ENCODE measurements at places on chromosomes 1 and 21. TPM values are rescaled to one million over a fixed set of nuclear protein-coding genes. Genes with fewer than 3 reads are reported as not detected.

INSRR gene
- total RNA-seq: not detected

SMPDL3B gene
- 2.7 TPM for total RNA-seq

RGS18 gene
- under 0.01 TPM for total RNA-seq

GJA4 gene
- not detected for total RNA-seq

GJB4 gene
- total RNA-seq: 17.3 TPM

CHI3L1 gene
- total RNA-seq: 0.79 TPM

OR6K3 gene
- not detected for total RNA-seq

DNA sequence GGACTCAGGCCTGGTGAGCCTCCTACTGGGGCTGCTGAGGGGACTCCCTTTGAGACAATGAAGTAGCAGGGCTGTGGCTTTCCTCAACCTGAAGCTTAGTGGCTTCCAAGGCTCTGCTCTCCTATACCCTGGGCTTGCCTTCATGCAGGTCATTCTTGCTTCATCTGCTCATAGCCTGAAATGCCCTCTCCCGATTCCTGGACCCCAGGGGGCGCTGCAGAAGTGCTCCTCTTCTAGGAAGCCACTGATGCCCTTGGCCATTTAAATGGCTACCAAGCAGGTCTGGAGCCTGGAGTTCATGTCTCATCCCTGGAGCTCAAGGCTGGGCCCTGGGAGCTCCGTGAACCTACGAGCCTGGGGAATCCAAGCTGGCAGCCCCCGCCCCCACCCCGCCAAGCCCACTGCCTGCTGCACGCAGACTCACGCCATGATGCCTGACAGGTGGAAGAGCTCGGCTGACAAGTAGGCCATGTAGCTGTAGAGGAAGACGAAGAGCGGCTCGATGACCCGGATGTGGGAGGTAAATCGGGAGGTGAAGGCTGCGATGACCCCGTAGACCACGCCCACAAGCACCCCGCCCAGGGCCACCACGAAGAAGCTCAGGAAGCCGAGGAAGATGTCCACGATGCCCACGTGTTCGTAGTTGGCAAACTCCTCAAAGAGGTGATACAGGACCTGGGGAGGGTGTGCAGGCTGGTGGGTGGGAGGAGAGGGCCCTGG lies 45.7 kb downstream of the SLC9A1 start:
- DNase-seq: no peak

GRCh38 chr1:1629430-1630190 lies 2.4 kb upstream of the MMP23B start:
- no peak for DNase-seq

DNA sequence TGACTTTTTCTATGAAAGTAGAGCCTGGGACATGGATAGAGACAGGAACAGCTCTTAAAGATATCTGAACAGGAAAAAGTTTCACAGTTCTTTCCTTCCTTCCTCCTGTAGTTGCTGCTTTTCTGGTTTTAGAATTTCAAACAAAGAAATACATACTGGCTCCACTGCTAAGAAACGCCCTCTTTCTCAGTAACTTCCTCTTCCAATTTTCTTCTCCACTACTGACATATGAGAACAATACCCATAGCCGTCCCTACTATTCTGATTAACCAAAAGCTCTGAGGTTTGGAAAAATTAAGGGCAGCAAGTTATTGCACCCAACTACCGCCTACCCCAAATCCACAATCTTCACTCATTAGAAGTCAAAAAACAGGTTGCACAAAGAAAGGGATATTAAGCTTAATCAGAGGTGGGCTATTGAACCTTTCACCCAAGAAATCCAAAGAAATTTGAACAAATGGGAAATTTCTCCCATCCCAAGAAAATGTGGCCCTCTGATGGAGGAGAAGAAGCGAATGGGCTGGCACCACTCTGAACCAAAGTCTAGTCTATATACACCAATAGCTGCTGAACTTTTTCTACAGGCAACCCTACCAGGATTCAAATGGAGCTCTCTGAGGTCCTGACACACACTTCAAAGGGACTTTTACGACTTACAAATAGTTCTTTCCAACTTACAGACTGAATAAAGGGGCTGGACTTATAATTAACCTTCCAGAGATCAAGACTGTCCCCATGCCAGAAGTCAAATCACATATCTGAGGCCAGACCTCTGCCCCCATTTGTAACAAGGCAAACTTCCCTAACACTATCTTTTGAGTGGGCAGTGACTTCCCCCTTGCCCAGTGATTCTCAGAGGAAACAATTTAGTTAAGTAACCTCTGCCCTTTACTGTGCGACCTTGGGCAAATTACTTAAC lies 1.7 kb downstream of the WASF2 start:
- DNase-seq: peak; percentile 36

- DNase-seq: no peak
These were observed 2.1 kb downstream of the POU3F1 start for GRCh38 chr1:38044221-38045215.

DNA sequence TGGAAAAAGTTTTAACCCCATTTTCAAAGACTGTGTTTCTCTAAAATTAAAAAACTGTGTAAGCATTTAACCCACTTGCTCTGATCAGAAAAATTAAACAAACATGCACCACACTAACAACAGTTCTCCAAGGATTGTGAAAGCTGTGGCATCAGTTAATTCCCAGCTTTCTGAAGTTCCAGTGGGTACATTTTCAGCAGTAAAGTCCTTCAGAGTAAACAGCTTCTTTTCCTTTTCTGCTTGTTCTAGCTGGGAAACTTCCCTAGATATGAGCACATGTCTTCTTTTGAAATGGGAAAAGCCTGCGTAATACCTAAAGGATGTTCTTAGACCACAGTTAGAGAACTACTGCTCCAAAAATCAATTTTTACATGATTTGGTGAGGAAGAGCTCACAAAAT lies 11.1 kb downstream of the PRRX1 start:
- no peak for DNase-seq

DNA sequence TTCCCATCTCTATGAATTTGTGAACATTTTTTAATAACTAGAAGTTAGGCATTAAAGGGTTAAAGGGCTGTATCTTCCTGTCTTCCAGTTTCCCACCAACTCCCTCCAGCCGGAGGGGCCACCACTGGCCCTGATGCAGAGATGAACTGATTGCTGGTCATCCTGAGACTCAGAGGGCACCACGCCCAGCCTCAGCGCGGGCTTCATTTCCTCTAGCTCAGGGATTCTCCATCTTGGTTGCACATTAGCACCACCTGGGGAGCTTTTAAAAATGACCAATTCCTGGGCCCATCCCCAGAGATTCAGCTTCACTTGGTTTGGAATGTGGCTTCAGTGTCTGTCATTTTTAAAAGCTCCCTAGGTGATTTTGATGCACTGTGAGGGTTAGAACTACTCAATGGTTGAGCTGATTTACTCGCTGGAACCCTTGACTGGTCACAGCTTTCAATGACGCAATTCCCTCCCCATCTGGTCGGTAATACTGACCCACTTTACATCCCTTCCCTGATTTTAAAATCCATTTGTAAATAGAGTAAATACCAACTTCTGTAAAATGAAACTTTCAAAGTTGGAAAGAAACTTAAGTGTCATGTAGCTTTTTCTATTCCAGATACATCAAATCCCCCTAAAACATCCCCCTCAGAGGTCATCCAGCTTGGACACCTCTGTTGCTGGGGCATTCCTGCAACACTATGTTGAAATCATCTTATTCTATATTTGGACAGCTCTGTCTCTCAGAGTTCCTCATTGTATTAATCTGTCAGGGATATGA lies 5.1 kb downstream of the NAV1 start:
- DNase-seq: no peak

GRCh38 chr1:82775406-82776000 lies 974.8 kb downstream of the ADGRL2 start:
- peak; percentile 26 for DNase-seq

DNA sequence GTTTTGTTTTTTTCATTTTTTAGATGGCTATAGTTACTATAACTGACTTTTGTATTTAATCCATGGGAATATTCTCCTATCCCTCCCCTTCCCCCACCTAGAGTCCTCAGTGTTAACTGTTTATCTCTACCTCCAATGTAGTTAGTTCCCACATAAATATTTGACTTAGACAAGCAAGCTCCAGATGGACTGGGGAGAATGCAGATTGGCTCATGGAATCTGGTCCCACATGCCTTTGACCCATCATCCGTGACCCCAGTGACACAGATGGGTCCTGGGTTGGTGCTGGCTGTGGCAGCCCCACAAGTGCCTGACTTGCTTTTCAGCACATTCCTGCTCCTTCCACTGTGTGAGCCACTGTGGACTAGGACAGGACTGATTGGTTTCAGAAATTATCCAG lies 41.8 kb downstream of the ATP2B4 start:
- no peak for DNase-seq

- DNase-seq: no peak
These were observed 15.4 kb upstream of the GUCA2B start for GRCh38 chr1:42137766-42138165.

- DNase-seq: peak; percentile 82
These were observed 36.9 kb upstream of the HIVEP3 start for GRCh38 chr1:41955461-41956159.

GRCh38 chr1:64328193-64328592 lies 124.8 kb downstream of the UBE2U start:
- DNase-seq: no peak

DNA sequence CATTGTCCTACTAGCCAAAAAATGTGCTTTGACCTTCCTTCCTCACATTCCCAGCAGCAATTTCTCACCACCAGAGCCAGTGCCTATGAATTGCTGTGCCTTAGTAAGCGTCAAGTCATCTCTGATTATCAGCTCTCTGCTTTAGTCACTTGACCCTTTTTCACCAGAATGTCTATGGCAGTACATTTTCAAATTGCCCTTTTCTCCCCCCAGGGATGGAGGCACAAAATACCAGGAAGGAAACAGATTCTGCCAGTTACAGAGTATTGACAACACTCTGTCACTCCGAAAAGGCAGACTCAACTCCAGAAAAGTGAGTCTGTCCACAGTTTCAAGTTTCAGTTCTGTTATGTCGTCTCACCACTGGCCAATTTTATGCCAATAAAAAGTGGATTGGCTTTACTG lies 167.4 kb downstream of the TNFSF18 start:
- no peak for DNase-seq

DNA sequence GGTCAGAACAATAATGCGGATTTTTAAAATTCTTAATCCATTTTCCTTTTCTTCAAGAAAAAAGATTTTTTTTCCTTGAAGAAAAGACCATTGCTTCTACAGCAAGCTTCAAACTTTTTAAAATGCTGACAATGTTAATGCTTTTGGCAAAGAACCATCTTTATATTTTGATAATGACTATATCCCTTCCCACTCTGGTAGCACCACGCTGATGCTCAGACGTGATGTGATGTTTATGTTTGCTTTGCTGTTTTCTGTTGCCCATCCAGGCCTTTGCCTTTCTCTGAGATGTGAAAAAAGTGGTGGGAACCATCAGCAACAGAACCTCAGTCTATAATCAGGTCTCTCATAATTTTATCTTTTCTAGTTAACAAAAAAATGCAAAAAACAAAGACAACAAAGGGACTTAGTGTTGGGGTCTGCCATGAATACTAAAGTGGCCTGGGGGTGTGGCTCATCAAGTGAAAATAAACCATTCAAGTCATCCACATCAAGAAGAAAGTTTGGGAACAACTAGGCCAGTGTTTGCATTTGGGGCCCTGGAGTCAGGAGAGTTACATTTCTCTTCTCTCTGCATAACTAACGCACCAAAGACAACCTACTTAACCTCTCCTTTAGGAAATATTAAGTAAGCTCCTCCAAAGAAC lies 244.6 kb upstream of the DMRTA2 start:
- DNase-seq: no peak

DNA sequence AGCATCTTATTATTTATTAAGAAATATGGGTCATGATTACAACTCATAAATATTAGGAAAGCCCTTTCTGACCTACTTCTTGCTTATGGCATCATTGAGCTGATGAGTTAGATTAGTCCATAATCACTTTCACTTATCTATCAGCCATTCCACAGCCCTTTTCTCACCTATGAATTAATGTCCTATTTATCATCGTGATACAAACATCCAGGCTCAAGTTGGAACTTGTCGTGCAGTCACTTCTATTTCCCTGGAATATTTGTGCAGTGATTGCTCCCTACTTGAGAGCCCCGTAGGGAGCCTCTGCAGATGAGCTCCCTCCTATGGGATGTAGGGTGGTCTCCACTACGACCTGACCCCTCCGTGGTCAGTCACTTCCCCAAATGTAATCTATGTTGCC lies 8.1 kb upstream of the F3 start:
- DNase-seq: peak; percentile 96

GRCh38 chr1:91589437-91589836 lies 88.8 kb downstream of the CDC7 start:
- DNase-seq: no peak

GRCh38 chr1:9643351-9644256 lies 7.9 kb upstream of the PIK3CD start:
- no peak for DNase-seq

GRCh38 chr21:35606146-35606545 lies 454.2 kb downstream of the SETD4 start:
- peak; percentile 65 for DNase-seq

DNA sequence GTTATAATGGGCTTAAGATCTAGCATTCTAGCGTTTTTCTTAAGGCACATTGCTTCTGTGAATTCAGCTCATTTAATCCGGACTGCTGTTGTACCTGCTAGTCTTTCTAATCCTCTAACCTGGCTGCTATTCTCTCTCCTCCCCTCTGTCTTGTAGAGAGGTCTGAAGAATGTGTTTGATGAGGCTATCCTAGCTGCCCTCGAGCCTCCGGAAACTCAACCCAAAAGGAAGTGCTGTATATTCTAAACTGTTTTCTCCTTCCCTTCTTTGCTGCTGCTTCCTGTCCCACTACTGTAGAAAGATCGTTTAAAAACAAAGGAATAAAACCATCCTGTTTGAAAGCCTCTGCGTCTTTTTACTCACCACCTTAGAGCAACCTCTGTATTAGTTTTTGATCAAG lies 37.3 kb downstream of the CDC42 start:
- no peak for DNase-seq

GRCh38 chr1:21239221-21239620 lies 51.0 kb downstream of the ECE1 start:
- DNase-seq: no peak

GRCh38 chr1:219121679-219122078 lies 52.0 kb upstream of the LYPLAL1 start:
- no peak for DNase-seq

DNA sequence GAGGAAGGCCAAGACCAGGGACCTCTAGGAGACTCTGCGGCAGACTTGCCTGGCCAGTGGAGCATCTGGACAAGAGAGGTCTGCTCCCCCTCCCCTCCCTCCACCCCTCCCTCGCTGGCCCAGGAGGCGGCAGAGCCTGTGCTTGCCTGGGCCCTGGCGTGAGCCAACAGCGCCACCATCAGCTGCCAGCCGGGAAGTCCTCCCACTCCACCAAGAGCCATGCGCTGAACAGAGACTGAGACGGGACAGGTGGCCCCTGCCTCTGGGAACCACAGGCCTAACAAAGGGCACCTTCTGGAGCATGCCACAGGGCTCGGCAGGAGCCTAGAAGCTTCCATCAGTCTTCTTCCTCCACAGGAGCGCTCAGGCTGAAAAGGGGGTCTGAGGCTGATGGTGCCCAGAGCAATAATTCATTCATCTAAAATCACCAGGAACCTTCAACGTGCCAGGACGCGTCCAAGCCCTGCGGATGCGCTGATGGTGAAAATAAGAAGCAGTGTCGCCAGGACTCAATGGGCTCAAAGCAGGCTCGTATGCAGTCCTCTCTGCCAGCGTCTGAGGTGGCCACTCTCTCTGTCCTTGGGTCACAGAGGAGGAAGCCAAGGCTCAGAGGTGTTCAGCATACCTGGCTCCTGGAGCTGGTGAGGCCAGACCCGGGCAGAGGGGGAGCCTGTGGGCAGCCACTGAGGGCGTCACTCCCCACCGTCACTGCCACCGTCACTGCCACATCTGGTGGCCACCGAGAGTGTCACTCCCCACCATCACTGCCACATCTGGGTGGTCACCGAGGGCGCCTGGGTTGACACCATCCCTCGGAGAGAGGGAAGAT lies 161.2 kb downstream of the NPHP4 start:
- DNase-seq: no peak

GRCh38 chr1:162111572-162111971 lies 42.1 kb downstream of the NOS1AP start:
- DNase-seq: no peak
